ENCODE measurements at places on chromosomes 12 and 14.

GRCh38 chr14:24071836-24072430, 571 bp downstream of the CPNE6 start:
- DNase-seq = no peak

DNA sequence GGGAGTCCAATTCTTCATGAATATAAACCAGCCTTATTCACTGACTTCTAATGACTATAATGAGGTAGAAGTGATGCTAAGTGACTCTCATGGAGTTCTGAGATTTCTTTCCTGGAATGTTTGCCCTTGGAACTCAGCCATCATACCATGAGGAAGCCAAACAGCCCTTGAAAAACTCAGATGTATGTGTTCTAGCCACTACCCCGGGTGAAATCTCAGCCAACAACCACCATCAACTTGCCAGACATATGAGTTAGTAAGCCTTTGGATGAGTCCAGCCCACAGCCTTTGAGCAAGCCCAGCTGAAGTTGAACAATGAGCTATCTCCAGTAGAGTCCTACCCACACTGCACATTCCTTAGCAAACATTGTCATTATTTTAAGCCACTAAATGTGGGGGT, 149.5 kb downstream of the SLC6A15 start:
- no peak for DNase-seq

DNA sequence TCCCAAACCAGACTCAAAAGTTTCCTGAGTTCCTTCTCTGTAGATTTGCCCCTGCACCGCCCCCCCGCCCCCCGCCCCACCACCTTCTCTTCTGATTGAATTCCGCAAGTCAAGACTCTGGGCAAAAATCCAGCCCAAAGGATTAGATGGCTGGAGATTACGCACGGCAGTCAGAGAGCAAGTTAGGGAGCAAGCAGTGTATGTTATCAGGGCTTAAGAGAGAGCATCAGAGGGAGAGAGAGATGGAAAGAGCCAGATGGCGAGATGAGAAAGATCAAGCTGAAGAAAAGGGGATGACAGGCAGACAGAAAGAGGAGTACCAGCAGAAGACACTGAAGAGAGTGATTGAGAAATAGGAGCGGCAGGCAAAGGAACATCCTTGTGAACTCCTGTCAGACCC, 13.9 kb upstream of the ANKRD33 start:
- no peak for DNase-seq

- no peak for DNase-seq
These were observed 235.3 kb downstream of the CCDC91 start for GRCh38 chr12:28425526-28425925.

GRCh38 chr12:108150436-108150835, 21.3 kb downstream of the WSCD2 start:
- DNase-seq = no peak

DNA sequence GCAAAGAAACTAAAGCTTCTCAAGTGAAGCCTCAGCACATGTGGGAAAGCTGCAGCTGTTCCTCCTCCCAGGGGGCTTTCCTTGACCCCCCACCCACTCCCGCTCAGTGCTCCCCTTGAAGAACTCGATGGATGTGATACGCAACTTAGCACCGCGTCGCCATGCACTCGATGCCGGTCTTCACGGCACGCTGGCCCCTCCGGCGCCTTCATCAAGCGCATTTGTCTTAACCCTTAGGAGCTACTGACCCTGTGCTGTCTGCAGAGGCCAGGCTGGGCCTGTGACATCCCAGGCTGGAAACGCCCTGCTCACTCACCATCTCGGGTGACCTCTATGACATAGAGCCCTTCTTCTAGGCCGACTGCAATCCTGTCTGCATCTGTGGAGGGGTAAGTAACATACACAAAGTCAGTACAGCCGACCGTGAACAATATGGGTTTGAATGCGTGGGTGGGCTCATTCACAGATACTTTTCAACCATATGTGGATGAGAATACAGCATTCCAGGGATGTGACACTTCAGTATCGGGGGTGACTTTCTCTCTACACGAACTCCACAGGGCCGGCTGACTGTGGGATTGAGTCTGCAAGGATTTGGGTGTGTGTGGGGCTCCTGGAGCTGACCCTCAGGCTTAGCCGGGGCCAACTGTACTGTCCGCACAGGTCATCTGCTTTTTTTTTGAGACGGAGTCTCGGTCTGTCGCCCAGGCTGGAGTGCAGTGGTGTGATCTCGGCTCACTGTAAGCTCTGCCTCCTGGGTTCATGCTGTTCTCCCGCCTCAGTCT, 23.1 kb downstream of the AMN start:
- DNase-seq = no peak

Measured in progenitor cell of endocrine pancreas (in vitro differentiated cells).